ENCODE measurements at places on chromosomes 13 and 19. TPM values are rescaled to one million over a fixed set of nuclear protein-coding genes. Genes with fewer than 3 reads are reported as not detected.

GRCh38 chr19:50549059-50549926 is 18.9 kb downstream of the LRRC4B start:
- DNase-seq: no peak

DNA sequence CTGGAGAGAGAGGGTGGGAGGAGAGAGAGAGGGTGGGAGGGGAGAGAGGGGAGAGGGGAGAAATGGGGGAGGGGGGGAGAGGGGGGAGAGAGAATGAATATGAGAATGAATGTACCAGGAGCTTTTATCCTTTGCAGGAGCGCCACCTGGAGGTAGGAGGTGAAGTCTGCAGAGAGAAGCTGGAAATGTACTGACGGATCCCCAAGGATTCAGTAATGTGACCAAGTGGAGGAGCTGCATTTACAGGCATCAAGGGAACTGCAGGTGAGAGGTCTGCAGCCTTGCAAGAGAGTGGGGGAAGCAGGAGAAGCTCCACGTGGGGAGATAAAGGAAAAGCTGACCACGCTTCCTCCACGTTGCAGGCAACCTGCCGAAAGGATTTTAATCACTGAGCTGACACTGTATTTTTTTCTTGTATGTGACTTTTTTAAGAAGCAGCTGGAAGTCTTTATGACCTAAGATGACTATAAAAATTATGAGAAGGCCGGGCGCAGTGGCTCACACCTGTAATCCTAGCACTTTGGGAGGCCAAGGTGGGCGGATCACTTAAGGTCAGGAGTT is 33.7 kb downstream of the VSTM1 start:
- DNase-seq: peak; percentile 57

- peak; percentile 67 for DNase-seq
Observed at GRCh38 chr19:12872941-12873890, 8.0 kb downstream of the DNASE2 start.

DNA sequence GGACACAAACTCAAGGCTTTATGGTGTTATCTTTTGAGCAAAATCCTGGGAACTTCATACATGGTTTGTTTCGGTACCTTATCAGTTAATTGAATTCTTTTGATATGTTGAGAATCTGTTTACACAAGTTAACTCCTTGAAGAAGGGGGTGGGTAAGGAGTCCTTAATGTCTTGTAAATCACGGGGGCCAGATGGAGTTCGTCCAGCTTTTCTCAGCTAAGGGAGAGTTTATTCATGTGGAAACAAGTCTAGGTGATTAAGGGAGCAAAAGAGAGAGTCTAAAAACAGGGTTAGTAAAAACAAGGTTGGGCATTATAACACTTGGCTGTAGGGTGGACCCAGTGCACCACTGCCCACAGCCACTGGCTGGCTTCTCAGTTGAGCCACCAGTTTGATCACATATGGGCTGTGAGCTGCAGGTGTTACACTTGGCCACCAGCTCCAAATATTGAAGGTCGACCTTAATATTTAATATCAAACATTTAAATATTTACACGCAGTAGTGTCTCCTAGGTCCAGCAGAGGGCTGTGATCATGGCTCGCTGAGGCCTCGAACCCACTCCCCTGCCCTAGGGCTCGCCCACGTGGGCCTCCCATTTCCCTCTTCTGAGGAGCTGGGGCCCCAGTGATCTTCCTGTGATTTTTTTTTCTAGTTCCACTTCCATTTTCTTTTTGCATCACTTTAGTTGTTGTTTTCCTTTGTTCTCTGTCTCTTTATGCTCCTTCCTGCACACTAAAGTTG is 21.0 kb upstream of the ZNF43 start:
- DNase-seq: no peak

DNA sequence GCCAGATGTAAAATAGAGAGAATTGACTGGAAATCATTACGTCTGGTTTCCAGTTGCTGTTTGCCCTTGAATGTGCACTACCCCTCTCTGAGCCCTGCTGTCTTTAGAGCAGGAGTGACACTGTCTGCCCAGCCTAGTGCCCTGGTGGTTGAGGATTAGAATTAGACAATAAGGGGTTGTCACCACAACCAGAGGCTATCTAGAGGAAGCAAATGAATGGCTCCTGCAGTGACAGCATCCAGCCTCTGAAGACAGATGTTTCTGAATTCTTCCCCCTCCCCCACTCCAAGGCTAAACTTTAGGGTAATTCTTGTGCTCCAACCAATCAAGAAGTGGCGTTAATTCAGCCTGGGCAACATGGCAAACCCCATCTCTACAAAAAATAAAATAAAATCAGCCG is 2.0 kb downstream of the RAB8A start:
- DNase-seq: no peak

DNA sequence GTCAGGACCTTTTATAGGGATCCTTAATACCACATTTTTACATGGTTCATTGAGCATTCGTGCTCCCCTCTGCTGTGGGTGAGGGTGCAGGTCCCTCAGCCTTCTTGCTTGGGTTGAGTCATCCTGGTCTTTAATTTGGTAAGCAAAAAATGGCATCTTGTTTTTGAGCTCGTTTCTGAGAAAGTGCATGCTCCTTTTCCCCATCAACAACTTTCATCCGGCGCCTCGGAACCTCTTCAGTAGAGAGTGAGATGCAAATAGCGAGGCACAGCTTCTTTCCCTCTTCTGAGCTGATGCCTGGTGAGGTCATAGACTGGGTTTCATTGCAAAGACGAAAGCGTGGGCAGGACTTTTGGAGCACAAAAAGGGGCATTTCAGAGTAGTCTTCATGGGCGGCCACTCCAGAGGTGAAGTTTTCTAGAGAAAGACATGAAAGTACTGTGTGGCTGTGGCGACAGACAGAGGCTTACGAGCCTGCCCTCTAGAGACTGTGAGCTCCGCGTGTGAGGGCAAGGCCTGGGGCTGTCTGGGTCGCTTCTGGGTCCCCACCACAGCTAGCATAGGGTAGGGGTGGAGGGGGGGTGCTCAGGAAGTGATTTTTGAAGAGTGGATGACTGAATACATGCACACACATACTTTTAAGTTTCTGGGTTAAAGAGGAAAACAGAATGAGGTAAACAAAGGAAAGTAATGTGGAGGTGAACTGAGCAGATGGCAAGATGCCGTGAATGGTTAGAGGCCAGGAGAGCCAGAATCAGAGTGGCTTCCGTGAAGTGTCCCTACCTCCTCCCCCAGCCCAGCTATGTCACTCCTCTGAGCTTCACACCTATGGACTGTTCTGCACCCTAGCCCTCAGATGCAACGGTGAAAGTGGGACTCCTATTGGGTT is 44.3 kb downstream of the BBC3 start:
- peak; percentile 85 for DNase-seq

GRCh38 chr13:27605610-27606200 is 14.6 kb downstream of the LNX2 start:
- DNase-seq: no peak

DNA sequence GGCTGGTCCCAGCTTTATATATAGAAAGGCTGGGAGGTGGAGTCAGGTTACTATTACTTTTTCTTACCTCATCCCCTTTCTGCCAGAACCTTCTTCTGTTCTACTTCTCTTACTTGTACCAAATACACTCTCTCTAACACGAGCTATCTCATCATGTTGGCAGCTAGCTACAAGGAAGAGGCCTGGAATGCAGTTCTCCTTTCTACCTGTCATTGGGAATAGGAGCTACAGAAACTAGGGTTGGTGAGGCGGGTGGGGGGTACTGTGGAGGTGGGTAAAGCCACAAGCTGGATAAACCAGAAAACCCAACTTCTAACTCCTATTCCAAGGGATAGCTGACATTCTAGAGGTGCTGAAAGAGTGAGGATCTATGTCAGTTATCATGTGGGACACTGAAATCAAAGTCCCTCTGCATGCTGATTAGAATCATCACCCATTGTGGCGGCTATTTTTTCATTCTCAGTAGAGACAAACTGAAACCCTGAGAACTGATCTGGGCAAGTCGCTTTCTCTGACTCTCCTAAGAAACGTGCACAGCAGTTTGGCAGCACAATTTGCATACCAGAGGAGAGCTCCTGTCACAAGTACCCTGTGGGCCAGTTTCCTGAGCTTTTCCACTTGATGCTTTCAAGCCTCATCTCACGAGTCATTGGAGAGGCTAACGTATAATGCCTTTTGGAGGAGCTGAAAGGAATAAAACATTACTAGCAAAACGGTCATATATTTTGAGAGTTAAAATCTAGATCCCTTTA is 358.1 kb downstream of the ENOX1 start:
- DNase-seq: no peak

- peak; percentile 14 for DNase-seq
Observed at GRCh38 chr19:771332-771785, 20.4 kb downstream of the MISP start.

DNA sequence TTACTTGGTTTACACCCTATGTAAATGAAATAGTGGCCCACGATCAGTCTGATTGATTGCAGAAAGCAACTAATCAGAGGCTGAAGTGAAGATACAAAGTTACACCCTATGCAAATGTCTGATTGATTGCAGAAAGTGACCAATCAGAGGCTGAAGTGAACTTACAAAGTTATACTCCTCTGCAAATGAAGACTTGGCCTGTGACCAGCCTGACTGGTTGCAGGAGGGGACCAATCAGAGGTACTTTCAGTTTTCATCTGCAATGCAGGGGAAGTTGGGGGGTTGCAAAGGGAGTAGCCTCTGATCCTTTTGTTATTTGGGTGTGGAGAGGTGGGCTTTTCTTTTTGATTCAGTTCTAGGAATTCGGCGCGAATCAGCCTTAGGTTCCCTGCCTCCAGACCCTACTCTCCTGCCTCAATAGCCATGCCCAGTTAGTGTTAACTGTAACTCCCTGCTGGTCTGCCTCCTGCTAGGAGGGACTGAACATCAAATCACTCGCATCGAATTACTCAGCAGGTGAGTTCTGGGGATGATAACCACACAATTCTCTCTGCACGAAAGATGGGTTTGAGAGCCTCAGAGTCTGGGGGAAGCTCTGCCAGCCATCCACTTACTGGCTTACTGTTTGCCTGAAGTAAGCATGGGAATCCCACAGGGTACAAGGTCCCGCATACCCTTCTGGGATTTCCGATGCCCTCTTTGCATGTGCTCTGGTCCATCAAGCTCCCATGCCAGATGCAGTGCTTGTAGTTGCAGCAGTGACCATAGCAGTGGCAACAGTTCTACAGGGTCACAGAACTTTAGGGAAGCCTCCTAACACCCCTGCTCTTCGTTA is 7.5 kb downstream of the ARL11 start:
- peak; percentile 42 for DNase-seq

DNA sequence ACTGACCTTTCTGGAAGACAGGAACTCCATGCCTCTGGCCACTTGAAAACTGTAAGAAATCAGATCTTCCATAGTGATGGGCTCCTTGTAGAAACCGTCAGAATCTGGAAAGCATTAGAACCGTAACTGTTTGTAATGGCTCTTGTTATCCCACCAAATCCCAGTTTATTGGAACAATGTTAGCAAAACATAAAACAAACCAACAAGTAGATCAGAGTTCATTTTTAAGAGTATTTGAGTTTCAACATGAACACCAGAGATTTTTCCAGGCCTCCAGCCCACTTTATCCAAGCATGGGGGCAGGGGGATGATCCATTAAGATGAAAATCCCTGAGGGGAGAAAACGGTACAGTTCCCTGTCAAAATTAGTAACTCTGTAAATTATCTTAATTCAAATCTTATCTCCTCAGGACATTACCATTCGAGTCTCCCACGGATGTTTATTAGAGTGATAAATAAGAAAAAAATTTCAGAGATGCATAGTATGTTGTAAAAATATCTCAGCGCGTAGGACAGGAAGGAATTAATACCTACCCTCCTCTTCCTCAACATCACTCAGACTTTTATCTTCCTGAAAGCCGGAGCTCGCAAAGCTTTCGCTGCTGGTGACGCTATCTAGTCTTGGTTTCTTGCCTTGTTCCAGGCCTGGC is 172.5 kb downstream of the FLT1 start:
- DNase-seq: no peak

GRCh38 chr19:45179072-45179891 is 698 bp downstream of the BLOC1S3 start:
- peak; percentile 62 for DNase-seq

- DNase-seq: no peak
Observed at GRCh38 chr13:45831851-45832250, 19.7 kb downstream of the SIAH3 start.

DNA sequence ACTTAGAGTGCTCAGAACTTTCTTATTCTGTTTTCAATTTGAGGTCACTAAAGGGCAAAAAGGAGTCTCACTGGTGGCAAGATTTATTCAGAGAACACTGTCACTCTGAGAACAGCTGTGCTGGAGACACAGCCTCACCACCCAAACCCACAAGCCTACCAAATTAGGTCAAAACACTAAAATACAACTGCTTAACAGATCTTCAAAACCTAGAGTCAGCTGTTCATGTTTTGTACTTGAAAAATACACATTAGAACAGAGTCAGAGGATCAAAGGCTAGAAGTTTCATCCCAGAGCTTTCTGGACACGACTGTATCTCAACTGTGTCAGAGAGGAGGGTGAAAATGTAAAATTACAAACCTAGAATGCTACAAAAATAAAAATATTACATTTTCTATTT is 89.3 kb downstream of the MIPEP start:
- peak; percentile 6 for DNase-seq

- no peak for DNase-seq
Observed at GRCh38 chr13:109281903-109282635, 504.3 kb downstream of the IRS2 start.

GRCh38 chr13:42189061-42189460 is 82.9 kb upstream of the AKAP11 start:
- DNase-seq: no peak

- no peak for DNase-seq
Observed at GRCh38 chr13:85367887-85368286, 431.3 kb downstream of the SLITRK6 start.

Gene ZNF442
- 2.0 TPM for total RNA-seq

Gene ACP7
- not detected for total RNA-seq

Gene CYP4F8
- not detected for total RNA-seq

Gene ZNF90
- 21.8 TPM for total RNA-seq

Gene USE1
- total RNA-seq: 32.8 TPM

Gene NLRP7
- not detected for total RNA-seq

Gene B9D2
- total RNA-seq: 7.7 TPM
